ENCODE measurements at places on chromosomes 13 and 19.

DNA sequence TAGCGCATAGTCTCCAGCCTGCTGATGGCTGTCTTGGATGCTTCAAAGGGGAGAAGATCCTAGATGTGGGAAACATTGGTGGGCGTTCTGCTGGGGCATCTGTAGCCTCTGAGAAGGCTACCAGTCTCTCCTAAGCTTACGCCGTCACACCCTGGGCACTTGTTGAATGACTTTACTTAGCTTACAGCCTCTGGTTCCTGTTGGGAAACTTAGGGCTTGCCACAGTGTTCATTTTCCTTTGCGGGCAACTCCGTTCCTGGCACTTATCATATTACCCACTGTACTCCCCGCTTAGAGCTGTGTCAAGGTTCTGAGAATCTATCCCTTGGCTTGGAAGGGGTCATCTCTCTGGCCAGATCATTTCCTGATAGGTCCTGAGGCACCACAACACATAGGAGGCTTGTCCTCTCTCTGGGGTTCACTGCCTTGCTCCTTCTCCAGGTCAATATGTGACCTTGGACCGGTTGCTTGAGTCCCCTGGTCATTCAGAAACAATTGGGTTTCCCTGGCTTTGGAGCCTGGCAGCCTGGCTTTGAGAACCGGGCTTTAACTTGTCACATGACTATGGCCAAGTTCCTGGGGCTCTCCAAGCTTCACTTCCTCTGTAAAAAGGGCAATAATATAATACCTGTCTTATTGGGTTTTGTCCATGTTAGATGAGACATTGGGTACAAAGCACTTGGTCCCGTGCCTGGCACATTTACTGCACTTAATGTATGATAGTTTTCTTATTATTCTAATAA is 20.5 kb upstream of the ALOX5AP start:
- DNase-seq, result no peak

DNA sequence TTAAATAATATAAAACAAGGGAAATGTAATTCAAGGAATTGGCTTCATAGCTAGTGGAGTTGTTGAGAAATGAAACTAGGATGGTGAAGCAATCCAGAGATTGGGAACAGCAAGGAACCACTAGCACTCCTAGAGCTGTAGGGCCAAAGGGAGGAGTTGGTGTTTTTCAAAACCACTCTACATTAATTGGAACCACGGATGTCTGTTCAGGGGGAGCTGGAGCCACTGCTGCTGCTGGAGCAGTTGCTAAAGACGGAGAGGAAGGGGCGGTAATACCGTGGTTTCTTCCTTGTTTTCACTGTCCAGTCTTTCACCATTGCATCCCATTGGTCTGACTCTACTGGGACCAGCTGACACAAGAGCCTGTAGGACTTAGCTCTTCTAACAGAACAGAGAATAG is 8.5 kb downstream of the DNAJC15 start:
- DNase-seq, result no peak

DNA sequence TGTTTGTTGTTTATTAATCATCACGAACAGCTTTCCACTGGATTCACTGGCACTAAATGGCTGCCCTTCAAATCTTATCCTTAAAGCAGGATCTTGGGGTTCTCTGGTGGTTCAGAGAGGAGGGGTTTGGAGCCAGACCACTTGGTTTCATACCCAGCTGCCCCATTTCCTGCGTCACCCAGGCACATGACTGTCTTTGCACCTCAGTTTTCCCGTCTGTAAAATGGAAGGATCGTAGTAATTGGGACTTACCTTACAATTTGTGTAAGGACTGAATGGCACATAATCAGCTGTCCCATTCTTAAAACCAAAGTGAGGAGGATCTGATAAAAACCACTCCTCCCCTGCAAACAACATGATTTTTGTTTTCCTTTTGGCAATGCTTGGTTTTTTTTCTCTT is 318.3 kb downstream of the ZNF536 start:
- no peak for DNase-seq

- DNase-seq, result no peak
Observed at GRCh38 chr19:7986321-7987113, 18.9 kb downstream of the ELAVL1 start.

DNA sequence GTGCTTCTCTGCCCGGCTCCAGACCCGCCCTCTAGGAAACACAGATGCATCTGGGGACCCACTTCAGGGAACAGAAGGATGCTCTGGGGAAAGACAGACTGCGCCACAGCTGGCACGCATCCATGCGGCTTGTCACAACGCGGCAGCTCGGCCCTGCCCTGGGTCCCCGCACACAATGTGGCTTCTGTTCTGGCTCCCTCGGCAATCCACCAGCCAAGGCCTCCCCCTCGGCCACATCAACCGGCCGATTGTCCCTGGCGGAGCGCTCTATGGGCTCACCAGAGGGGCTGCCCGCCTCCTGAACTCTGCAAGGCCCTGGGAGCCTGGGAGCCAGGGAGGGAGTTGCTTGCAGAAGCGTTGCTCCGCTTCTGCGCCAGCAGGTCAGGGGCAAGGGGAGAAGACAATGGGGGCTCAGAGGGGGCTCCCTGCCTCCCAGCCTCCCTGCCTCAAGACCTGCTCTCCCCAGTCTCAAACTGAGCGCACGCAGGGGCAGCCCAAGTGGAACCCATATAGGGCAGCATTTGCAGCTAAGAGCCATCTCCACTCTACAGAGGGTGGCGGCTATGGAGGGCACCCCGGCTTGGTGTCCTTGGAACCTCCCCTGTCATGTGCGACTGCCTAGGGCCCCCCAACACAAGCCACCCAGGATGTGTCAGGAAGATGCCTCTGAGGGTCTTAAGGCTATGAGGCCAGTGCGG is 37.9 kb downstream of the MLLT1 start:
- DNase-seq, result no peak

GRCh38 chr13:110802260-110802659 is 88.8 kb downstream of the ING1 start:
- no peak for DNase-seq

DNA sequence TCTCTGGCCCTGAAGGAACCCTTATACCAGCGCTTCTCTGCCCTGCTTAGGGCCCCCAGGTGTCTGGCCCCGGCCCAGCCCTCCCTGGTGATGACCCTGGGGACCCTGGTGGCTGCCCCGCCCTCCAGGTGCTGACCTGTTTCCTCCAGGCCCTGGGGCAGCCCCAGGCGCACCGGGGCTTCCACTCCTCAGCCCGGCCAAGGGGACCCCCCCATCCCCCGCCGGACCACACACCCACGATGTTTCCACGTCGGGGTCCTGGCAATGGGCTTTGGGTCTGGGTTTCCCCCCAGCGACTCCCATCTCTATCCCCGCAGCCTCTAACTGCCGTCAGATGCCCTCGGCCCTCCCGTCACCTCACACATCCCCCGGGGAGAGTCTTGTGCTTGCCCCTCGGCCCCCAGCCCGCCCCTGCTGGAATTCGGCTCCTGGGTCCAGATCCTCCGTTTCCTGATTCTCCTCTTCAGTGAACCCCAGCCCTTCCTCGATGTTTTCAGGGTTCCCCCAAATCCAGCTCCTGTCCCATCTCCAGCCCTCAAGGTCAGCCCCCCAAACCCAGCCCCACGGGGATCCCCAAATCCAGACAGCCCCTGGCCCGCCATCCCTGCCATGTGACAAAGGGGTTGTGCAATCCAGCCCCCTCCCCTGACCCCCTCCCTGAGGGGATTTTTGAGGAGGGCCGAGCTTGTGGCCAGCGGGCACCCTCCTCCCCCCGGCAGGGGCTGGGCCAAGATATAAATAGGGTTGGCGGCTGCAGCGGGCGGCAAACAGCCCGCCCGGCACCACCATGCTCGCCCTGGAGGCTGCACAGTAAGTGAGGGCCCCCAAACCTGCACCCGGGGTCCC is at the start of gene SPIB:
Gene SPIB (plus strand): TSS at position 763 of the 846 bp plus-strand sequence. CDS start 25 bp downstream, at position 788.
- peak; percentile 20 for DNase-seq

GRCh38 chr13:110641055-110642015 is 26.0 kb downstream of the NAXD start:
- no peak for DNase-seq

- DNase-seq, result no peak
Observed at GRCh38 chr13:90177512-90177911, 1170.0 kb upstream of the MIR17HG start.

GRCh38 chr13:106515635-106516254 is 19.7 kb downstream of the EFNB2 start:
- DNase-seq, result no peak

GRCh38 chr19:19410553-19411550 is 5.4 kb downstream of the GATAD2A start:
- DNase-seq, result no peak

DNA sequence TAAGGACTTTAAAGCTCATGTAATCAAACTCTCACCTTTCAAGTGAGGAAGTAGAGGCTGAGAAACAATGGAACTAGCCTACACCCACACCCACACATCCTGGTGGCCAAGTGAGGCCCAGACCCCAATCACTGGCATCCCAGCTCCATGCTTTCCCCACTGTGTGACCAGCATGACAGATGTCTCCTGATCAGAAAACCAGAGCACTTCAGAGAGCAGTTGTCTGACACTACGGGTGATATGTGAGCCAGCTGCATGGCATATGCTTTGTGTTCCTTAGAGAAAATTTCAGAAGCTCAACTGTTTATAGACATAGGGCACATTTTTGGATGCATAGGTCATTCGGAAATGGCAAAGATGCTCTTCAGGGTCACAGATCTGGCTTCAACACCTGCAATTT is 315.2 kb downstream of the NDFIP2 start:
- DNase-seq, result no peak

- peak; percentile 22 for DNase-seq
Observed at GRCh38 chr19:45780146-45780447, 2.2 kb downstream of the DMPK start.

DNA sequence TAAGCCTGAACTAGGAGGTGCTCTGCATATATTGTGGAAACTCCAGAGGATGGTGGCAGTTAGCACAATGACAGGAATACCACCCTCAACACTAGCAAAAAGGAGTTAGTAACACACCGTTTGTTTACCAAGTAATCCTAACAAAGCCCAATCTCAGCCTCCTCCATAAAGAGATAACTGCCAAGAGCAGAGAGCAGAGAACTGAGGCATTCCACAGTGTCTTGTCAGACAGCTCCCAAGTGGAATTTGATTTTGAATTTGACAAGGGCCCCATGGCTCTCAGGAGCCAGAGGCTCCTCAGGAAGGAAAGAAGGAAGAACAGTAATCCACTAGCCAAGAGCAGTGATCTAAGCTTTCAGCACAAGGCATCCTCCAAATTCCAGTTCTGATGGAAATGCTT is 298.6 kb downstream of the DCLK1 start:
- peak; percentile 19 for DNase-seq

DNA sequence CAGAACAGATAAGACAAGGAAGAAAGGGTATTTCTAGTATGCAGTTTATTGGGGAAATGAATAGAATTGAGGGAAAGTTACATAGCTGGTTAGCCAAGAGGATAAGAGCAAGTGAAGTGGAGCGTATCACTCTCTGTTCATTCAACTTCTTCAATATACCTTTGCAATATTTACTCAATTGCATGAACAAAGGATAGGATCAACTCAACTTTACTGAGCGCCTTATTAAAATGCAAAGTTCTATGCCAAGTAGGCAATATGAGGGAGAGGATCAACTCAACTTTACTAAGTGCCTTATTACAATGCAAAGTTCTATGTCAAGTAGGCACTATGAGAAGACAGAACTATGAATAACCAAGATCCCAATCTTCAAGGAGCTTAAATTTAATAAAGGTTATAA is 43.9 kb downstream of the ZC3H13 start:
- DNase-seq, result no peak

GRCh38 chr13:42109957-42110356 is 61.5 kb downstream of the DGKH start:
- no peak for DNase-seq

DNA sequence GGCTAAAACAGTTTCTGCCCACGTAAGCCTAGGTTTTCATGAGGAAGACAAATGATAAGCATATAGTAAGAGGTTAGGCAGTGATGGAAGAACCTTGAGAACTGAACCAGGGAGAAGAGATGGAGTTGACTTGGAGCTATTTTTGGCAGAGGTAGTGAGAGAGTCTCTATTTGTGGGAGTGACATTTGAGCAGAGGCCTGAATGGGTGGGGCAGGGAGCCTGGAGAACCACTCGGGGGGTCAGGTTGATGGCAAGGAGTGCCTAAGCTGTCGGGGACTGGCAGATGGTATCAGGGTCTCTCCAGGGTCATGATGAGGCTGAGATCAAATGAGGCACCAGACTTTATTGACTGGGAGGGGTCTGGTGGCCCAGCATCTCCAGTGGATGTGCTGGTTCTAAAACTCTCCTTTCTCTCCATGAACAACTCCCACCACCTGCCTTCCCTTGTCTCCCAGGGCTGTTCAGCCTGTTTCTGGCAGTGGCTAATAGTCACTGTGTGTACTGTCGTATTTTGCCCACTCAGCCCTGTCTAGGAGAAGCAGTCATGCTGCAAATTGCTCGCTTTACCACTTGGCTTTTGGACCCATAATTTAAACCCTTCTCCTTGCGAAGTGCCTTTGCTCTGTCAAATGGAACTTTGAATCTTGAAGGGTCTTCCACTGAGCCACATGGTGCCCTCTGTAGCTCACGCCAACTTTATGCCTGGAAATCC is 3.6 kb downstream of the MAU2 start:
- DNase-seq, result no peak

DNA sequence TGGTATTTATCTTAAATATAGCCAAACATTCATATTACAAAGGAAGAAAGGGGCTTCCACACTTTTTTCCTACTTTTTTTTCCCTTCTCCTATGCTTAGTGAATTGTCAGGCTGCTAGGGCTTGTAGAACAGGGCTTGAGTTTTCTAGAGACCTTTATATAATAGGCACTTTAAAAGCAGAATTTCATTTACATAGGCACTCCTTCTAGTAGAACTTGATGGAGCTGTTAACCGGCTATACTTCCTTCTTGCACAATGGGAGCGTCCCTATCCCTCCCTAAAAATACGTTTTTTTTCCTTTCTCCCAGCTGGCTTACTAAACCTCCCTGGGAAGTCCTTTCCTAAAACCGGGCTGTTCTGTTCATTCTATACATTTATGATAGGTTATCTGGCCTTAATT is 1.1 kb downstream of the TRIM13 start:
- DNase-seq, result no peak

DNA sequence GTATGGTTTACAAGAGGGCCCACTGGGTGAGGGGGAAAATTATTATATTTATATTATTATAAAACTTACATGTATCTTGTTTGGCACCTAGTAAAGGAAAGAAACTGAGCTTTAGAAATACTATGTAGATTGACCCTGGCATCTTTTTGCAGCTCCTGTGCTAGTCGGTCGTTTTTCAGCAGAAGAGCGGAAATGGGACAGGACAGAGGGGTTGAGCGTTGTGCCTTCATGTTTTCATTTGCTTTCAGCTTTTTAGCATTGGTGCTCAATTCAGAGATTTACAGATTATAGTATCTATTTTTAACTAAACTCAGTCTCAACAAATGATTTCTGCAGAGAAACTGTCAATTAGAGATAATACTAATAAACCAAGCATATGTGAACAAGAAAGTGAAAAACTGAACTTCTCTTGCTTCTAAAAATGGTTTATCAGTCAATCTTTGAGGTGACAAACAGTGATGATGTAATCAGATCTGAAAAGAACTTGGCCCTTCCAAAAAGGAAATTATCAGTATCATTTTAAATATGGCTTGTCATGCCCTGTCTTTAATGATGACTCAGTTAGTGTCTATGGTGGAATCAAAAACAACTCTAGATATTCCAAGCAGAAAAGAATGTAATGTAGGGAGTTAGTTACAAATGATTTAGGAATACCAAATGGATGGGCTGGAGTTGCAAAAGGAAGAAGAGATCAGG is 56.9 kb upstream of the KCTD4 start:
- no peak for DNase-seq

GRCh38 chr19:16188521-16188920 is 3.3 kb downstream of the FAM32A start:
- DNase-seq, result no peak

Measured in ELF-1 (cell line).